ENCODE measurements at places on chromosomes 2 and 18.

- peak; percentile 11 for DNase-seq
These were observed 28.3 kb upstream of the NT5DC4 start for GRCh38 chr2:112692495-112692911.

DNA sequence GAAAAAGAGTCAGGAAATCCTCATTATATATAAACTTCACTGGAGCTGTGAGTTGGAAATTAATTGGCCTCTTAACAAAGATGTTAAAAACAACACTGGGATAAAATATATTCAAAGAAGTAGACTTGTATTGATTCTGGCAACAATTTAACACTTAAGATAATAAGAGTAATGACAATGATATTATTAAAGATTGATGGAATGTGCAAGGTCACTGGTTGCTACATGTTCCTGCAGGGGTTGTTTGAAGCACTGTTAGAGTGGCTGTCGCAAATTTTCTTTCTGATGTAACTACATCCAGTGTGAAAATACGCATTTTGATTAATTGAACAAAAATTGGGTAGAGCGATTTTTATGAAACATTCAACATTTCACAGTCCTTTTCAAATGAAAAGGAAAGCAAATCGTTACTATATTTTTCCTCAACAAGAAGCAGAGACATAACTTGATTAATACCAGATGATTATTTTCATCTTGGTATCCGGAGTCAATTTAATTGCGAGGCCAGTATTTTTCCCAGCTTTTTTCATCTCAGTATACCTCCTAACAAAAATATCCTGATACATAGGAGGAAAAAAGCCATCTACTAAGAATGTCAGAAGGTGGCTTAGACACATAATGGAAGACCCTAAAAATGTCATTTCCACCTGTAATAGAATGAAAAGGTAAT, 6.1 kb downstream of the PTGR3 start:
- no peak for DNase-seq

DNA sequence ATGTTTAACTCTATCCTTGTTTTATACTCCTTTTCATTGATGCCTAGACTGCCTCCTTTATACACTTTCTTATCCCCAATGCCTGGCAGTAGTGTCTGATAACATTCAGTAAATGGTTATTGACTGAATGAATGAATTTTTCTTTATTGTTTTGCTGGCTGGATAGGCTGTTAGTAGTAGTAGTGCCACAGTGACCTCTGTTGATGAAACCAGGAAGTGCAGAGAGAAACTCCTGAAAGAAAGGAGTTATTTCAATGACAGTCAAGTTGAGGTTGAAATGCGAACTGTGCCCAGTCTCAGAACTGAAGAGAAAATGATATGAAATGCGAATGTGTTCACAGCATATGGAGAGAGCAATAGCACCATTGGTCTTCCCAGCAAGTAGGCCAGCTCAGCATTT, 26.8 kb upstream of the SLC9A2 start:
- no peak for DNase-seq

GRCh38 chr2:23940718-23941620, 706 bp downstream of the UBXN2A start:
- no peak for DNase-seq

DNA sequence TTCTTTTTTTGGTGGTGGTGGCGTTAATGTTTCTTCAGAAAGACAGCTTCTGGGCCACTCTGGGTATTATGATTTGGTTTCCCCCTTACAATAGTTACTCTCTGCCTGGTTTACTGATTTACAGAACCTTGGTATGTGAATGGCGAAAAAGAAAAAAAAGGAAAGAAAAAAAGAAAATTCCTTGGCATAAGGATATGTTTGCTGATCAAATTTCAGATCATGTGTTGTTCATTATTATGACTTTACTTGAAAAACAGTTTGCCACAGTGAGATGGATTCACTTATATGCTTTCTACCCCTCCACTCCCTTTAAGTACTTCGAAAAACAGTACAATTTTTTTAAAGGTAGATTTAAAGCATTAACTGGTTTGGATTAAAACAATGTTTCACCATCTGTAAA, 21.0 kb downstream of the BCL11A start:
- DNase-seq, result no peak
